ENCODE measurements at places on chromosomes 7 and 10. TPM values are rescaled to one million over a fixed set of nuclear protein-coding genes. Genes with fewer than 3 reads are reported as not detected.

AASS gene
- total RNA-seq = not detected

UNCX gene
- total RNA-seq = not detected

C10orf143 gene
- total RNA-seq = not detected

UPK3BL1 gene
- 12.8 TPM for total RNA-seq

CHCHD2 gene
- 771 TPM for total RNA-seq

CYP2C18 gene
- not detected for total RNA-seq

INMT gene
- not detected for total RNA-seq

TDRD1 gene
- total RNA-seq = not detected

TAS2R5 gene
- total RNA-seq = not detected

SUN3 gene
- total RNA-seq = not detected

NOS3 gene
- 12.0 TPM for total RNA-seq

GRM3 gene
- total RNA-seq = not detected

ANLN gene
- total RNA-seq = 109 TPM

STOX1 gene
- total RNA-seq = 0.68 TPM

LRMDA gene
- total RNA-seq = 20.3 TPM

MCM7 gene
- total RNA-seq = 243 TPM

MKI67 gene
- total RNA-seq = 10.5 TPM

FRAT1 gene
- total RNA-seq = 1.2 TPM

PKD2L1 gene
- total RNA-seq = not detected

SFTPD gene
- not detected for total RNA-seq

FBXO24 gene
- 0.71 TPM for total RNA-seq

LGI1 gene
- total RNA-seq = not detected

INSYN2A gene
- total RNA-seq = not detected

NUP42 gene
- total RNA-seq = 30.1 TPM

C7orf57 gene
- 0.26 TPM for total RNA-seq

MAT1A gene
- total RNA-seq = not detected

AKR1B15 gene
- total RNA-seq = 0.72 TPM

XRCC2 gene
- 0.98 TPM for total RNA-seq

CLCN1 gene
- not detected for total RNA-seq

PTPRN2 gene
- total RNA-seq = 0.78 TPM

HPSE2 gene
- not detected for total RNA-seq

CRHR2 gene
- not detected for total RNA-seq

TBXAS1 gene
- 48.6 TPM for total RNA-seq

PDZD7 gene
- total RNA-seq = 5.3 TPM

BLNK gene
- total RNA-seq = not detected

CPA4 gene
- 11.6 TPM for total RNA-seq

ADCYAP1R1 gene
- not detected for total RNA-seq

ATP5MK gene
- 242 TPM for total RNA-seq

MRC1 gene
- not detected for total RNA-seq

NYAP1 gene
- 3.6 TPM for total RNA-seq

RHOBTB1 gene
- 26.7 TPM for total RNA-seq

EPHB6 gene
- 6.5 TPM for total RNA-seq

RTKN2 gene
- 4.9 TPM for total RNA-seq

CALML3 gene
- total RNA-seq = not detected

GPC2 gene
- 1.4 TPM for total RNA-seq

GHITM gene
- 204 TPM for total RNA-seq

DLG5 gene
- 21.2 TPM for total RNA-seq

RUFY2 gene
- total RNA-seq = 9.5 TPM

IGF2BP3 gene
- 72.6 TPM for total RNA-seq

C10orf62 gene
- 0.41 TPM for total RNA-seq

OR6B1 gene
- total RNA-seq = not detected

WIPF3 gene
- total RNA-seq = 0.27 TPM

DDC gene
- 4.4 TPM for total RNA-seq

GIMAP5 gene
- total RNA-seq = not detected

MSMB gene
- not detected for total RNA-seq

STK31 gene
- total RNA-seq = not detected

ZNF655 gene
- 10.7 TPM for total RNA-seq

GPR26 gene
- total RNA-seq = not detected

KCP gene
- 5.1 TPM for total RNA-seq
